ENCODE measurements at places on chromosomes 5 and 9.
A peak's percentile ranks its signal among the peaks of the same experiment; 100 is the strongest.

DNA sequence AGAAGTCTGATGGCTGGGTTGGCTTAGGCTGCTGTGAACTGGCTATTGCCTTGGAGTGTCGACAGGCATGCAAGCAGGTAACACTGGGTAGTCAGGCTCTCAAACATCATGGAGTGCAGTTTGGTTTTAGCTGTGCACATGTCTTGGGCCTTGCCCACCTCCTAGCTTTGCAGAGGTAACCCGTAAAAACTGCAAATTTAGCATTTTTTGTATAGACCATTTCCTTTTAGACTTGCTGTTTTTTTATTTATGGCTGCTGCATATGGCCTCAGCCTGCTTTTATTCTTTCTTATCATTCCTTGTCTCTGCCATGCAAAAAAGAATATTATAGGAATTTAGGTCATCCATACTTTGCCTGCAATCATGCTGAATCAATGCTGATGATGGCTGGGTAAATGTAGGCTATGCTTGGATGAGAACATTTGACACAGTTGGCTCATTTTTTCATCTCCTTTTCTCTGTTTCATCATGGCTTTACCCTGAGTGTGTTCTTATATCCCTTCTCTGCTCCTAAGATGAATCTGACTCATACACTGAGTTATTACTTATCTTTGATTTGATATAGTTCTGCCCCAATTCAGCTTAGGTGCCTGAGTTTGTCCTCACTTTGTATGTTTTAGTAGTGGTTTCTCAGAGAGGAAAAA is 27.2 kb downstream of the RECK start:
- no peak for DNase-seq

DNA sequence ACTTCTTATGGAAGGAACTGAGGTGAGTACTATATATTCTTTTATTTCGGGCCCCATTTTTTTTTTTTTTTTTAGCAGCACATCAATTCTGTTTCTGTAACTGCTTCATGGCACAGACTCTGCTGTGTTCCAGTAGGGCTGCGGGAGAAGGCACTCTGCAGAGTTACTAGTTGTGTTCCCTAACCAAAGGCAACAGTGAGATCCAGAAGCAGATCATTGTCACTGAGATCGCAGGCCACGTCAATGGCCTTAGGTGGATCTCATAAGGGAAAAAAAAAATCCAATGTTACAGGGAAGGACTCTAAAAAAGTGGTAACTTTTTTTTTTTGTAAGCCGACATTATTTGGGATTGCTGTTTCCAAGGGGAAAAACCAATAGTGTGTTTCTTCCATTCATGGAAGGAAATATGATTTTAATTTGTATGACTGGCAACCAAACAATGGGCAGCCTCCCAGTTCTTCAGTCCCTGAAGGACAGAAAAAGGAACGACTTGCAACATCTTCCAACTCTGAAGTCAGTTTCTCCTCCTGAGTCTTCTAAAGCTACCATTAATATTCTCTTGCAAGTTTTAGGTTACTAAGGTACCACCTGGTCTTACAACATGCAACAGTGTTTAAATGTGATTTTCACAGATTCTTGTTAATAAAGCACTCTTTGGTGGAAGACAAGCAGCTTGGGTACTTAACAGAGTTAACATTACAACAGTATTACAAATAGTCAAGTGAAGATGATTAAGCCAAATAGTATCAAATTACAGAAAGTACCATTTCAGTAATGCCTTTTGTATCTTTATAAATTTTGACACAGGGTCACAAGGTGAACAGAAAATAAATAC is 52.8 kb downstream of the HABP4 start:
- DNase-seq = no peak

DNA sequence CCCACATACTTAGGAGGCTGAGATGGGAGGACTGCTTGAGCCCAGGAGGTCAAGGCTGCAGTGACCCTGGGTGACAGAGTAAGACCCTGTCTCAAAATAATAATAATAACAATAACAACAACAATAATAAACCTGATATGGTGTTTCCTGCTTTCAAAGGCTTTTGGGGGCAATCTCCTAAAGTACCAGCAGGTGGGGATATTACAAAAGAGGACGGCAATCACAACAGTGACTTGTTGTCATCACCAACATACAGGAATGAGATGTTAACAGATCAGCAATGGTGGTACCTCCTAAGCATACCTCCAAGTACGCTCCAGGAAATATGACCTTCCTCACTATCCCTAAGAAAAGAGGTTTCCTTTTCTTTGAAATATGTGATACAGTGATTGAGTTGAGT is 91.1 kb upstream of the RNF180 start:
- no peak for DNase-seq

DNA sequence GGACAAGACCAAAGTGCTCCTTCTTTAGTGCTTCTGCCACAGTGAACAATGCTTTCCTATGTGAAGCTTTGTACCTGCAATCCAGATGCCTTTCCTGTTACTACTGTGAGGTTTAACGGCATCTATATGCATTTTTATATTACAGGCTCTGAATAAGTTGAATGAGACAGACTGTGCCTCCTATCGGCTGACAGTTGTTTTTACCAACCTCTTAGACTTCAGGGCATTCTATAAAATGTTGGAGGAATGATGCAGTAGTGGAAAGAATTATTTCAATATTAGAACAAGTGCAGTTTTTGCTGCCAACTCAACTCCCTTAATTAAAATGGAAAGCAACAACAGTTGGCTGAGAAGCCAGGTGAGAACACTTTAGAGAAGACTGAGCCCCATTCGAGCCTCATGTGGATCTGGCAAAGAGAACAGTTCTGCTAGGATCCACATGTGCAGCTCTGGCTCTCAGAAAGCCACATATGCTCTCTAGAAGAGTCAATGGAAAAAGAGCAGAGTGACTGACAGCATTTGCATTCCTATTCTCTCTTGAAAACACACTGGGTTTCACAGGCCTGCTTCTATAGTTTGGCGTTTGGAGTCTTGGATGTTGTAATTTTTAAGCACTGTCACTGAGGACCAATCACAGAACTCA is 147.5 kb downstream of the LURAP1L start:
- peak; percentile 54 for DNase-seq

DNA sequence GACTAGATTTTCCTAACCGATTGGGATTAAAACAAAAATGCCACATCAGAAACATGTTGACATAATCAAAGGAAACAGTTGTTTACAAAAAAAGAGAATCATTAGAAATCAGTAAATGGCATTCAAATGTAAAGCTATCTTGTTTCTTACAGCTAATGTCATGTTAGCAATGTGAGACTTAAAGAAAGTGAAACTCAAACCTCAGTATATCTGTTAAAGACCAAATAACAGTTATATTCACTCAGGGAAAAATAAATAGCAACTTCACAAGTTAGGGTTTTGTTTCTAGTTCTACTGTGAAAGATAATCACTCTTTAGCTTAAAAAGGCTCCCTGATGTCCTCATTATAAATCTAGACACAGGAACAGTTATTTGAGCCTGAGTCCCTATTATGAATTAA is 189.3 kb upstream of the EFNA5 start:
- DNase-seq = no peak

DNA sequence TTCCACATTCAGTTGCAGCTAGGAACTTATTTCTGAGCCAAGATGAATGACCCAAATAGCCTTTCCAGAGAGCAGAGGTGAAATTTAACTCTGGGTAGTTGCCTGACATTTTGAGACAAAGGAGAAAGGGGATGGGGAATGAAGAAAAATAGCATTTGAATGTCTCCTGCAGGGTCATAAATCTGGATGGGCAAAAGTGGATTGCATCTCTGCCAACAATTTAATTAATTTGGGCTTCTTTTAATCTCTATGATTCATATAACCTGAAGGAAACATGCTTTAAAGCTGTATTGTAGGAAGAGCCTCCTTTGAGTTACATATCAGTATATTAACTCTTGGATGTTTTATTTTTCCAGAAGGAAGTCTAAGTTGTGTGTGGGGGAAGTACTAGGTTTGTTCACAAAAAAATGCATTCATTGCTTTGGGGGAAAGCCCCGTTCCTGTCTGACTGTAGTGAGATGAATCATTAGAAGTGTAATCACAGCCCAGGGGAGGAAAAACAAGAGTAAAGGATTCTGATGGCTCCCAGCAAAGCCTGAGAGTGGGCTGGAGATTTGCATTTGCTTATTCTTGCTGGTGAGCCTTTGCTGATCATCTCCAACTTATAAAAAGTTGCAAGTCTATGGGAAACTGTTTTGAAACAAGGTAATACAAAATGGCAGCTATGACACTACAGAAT is 133.0 kb upstream of the IQGAP2 start:
- no peak for DNase-seq

GRCh38 chr5:102971676-102972293 is 148.2 kb downstream of the GIN1 start:
- DNase-seq = no peak

GRCh38 chr5:8474569-8474930 is 605.6 kb downstream of the MTRR start:
- no peak for DNase-seq

DNA sequence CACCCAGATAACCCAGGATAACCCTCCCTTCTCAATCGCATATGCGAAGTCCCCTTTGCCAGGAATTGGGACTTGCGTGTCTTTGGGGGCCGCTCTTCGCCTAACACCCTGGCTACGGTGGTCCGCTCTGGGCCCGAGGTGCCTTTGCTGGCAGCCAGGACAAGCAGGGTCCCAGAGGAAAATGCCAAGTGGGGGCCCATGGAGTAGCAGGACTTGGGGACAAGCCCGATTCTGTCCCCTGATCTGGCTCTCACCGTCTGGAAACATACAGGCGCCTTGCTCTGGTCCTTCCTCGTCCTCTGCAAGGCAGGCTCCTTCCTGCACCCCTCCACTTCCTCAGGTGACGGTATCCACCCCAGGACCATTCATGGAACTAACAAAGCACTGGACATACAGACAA is 78.1 kb upstream of the UNC5A start:
- peak; percentile 9 for DNase-seq

GRCh38 chr9:91315191-91315590 is 46.5 kb downstream of the AUH start:
- DNase-seq = no peak

- no peak for DNase-seq
These were observed 26.0 kb downstream of the NSG2 start for GRCh38 chr5:174071484-174071883.

DNA sequence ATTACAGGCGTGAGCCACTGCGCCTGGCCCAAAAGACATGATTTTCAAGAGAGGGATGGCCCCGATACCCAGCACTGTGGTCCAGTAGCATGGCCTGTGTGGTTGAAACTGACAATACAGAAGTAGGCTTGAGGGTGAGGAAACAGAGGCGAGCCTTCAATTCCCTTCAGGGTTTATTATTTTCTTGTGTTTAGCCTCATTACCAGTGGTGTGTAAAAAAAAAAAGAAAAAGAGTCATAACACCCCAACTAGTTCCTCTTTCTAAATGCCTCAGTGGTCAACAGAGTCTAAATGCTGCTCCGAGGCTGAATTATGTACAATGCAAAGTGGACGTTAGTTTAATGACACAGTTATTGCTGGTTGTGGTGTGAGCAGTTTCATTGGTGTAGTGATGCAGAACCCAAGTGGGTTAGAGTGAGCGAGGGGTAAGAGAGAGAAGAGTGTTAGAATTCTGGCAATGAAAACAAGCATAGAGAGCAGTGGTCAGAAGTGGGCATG is 58.8 kb downstream of the SNX30 start:
- DNase-seq = no peak

Data from right hindlimb (tissue), 1 donor.